Kidney (tissue), 22 donors: ENCODE measurements at places on chromosomes 1 and 21. TPM values are rescaled to one million over a fixed set of nuclear protein-coding genes. Genes with fewer than 3 reads are reported as not detected.

Gene CSF3R
- 13.3 TPM for total RNA-seq

Gene ZNF593OS
- total RNA-seq = not detected

Gene PTGER3
- total RNA-seq = 9.0 TPM

Gene NBPF10
- total RNA-seq = 3.8 TPM

Gene CFAP107
- total RNA-seq = not detected

Gene CFHR1
- total RNA-seq = 22.0 TPM

Gene KLF17
- total RNA-seq = not detected

Gene CHI3L1
- 49.5 TPM for total RNA-seq

Gene TMEM51
- total RNA-seq = 48.4 TPM

Gene PCBP3
- total RNA-seq = 5.4 TPM

Gene LCE1E
- total RNA-seq = not detected

Gene FUCA1
- total RNA-seq = 69.2 TPM

Gene IRF2BP2
- total RNA-seq = 130 TPM

Gene TEX38
- 0.35 TPM for total RNA-seq

Gene EMC1
- total RNA-seq = 42.0 TPM

Gene LYST
- 30.3 TPM for total RNA-seq

Gene PRAMEF27
- not detected for total RNA-seq

Gene ARHGEF10L
- total RNA-seq = 91.9 TPM

Gene LIN28A
- not detected for total RNA-seq

Gene PLA2G2F
- total RNA-seq = not detected

Gene CLEC20A
- total RNA-seq = 0.47 TPM

Gene PROX1
- 6.6 TPM for total RNA-seq

Gene CCDC185
- 0.13 TPM for total RNA-seq

Gene AJAP1
- total RNA-seq = 5.5 TPM

Gene CD84
- 17.5 TPM for total RNA-seq

Gene GRIK1
- total RNA-seq = not detected

Gene COL8A2
- total RNA-seq = 6.4 TPM

Gene SELL
- total RNA-seq = 9.8 TPM

Gene LCE1A
- total RNA-seq = not detected

Gene ZNF697
- 8.3 TPM for total RNA-seq

Gene FCRL5
- 10.3 TPM for total RNA-seq

Gene IL10
- total RNA-seq = 2.5 TPM

Gene E2F2
- total RNA-seq = 0.50 TPM

Gene FMO3
- 19.3 TPM for total RNA-seq

Gene FMOD
- 22.3 TPM for total RNA-seq
